ENCODE measurements at places on chromosomes 13 and 19. TPM values are rescaled to one million over a fixed set of nuclear protein-coding genes. Genes with fewer than 3 reads are reported as not detected.
A peak's percentile ranks its signal among the peaks of the same experiment; 100 is the strongest.

- peak; percentile 97 for DNase-seq
- H3K4me3 ChIP-seq: no peak overlapping the region
- H3K27ac ChIP-seq: peak overlapping the region; percentile 83
- H3K36me3 ChIP-seq: no peaks in the 10 kb centered on the region
These were observed 195.6 kb downstream of the GGACT start for GRCh38 chr13:100392709-100393630.

DIAPH3 gene
- total RNA-seq: 26.4 TPM

EXOC3L2 gene
- not detected for total RNA-seq

GRCh38 chr13:42548731-42549551, 25.0 kb upstream of the TNFSF11 start:
- peaks cover 2% of the 10 kb centered on the region for H3K4me1 ChIP-seq
- H3K4me3 ChIP-seq: no peak overlapping the region
- no peak overlapping the region for H3K27ac ChIP-seq
- no peaks in the 10 kb centered on the region for H3K27me3 ChIP-seq
- DNase-seq: no peak

DNA sequence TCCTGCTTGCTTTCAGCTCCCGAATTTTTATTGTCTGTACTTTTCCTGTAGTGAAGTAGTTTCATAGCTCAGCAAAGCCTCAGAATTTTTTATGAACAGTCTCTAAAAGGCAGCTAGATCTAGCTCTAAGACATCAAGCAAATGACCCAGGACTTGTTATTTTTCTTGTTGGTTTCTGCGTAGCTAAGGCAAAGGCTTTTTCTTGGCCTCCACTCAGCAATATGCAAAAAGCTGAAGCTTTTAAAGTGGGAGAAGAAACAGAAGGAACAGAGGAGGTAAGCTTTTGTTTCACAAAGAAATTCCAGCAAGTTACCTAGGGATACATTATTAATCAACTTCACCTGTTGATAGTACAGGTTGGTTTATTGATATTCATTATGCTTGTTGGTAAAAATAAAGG, 235.9 kb downstream of the PCDH20 start:
- H3K27me3 ChIP-seq: no peaks in the 10 kb centered on the region
- no peak overlapping the region for H3K27ac ChIP-seq
- no peaks in the 10 kb centered on the region for H3K4me1 ChIP-seq
- H3K36me3 ChIP-seq: no peaks in the 10 kb centered on the region
- DNase-seq: no peak

DNA sequence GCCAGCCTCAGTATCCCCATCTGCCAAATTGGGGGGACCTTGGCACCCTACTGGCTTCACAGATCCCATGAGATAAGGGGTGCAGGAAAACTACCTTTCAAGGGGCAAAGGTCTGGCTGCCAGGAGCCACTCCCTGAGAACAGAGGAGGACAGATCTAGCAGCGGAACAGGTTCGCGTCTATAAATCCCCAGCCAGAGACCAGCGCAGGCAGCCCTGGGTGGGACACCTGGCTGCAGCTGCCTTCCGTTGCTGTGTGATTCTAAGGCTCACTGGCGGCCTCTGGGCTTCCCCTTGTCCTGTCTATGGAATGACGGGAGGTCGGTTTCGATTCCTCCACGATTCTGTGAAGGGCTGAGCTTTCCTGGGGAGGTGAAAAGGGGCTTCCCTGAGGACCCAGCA, 7.3 kb downstream of the RELB start:
- no peak for DNase-seq
- H3K36me3 ChIP-seq: no peaks in the 10 kb centered on the region
- no peak overlapping the region for H3K4me3 ChIP-seq
- H3K4me1 ChIP-seq: no peaks in the 10 kb centered on the region

Data from PC-9 (cell line).